ENCODE measurements at places on chromosomes 5 and 9.

GRCh38 chr9:72812559-72813111, 140.2 kb downstream of the ALDH1A1 start:
- no peak for DNase-seq

- DNase-seq: no peak
These were observed 6.8 kb downstream of the RALGDS start for GRCh38 chr9:133113949-133114885.

DNA sequence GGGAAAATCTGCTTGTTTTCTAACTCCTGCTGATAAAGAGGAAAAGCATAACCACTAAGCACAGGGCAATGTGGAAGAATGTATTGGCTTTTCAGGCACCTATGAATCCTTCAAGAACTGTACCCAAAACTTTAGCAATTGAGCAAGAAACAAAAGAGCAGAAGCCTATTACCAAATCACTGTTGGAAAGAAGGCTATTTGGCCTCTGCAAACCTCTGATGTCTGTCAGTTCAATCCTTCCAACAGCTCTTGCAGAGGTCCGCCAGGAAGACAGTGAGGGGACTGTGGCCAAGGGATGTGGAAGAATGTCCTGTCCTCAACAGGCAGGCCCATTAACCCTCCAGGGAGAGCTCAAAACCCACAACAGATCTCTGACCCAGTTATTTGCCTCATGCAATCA, 328.6 kb downstream of the ENC1 start:
- DNase-seq: no peak

DNA sequence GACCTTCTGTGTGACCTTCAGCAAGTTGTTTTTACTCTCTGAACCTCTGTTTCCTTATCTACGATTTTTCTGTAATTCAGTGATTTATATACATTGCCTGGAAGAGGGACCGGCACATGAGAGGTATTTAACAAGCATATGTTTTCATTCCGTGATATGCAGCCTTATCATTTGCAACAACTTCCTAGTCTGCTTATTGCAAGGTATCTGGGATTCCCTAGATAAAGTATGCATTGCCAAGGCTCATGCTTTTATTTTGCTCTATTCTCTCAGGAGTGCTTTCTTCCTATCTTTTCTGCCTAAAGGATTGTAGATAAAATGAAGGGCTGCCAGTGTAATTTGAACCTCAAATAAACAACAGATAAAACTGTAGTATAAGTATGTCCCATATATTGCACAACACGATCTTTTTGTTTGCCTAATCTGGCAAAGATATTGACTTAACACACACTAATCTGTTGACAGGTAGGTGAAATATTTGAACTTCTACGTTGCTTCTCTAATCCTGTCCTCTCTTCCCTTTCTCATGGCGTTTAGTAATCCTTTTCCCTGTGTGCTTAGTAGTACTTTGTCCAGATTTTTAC, 377.2 kb upstream of the TNC start:
- no peak for DNase-seq

GRCh38 chr5:154753792-154754191, 1.4 kb upstream of the LARP1 start:
- DNase-seq: peak; percentile 35

- no peak for DNase-seq
These were observed 67.8 kb downstream of the EFNA5 start for GRCh38 chr5:107602896-107603295.

GRCh38 chr9:86517475-86517874, 163.3 kb upstream of the TUT7 start:
- DNase-seq: no peak

- no peak for DNase-seq
These were observed 17.0 kb downstream of the ASS1 start for GRCh38 chr9:130461731-130462130.

GRCh38 chr5:76325876-76326491, 77.1 kb upstream of the IQGAP2 start:
- DNase-seq: no peak

DNA sequence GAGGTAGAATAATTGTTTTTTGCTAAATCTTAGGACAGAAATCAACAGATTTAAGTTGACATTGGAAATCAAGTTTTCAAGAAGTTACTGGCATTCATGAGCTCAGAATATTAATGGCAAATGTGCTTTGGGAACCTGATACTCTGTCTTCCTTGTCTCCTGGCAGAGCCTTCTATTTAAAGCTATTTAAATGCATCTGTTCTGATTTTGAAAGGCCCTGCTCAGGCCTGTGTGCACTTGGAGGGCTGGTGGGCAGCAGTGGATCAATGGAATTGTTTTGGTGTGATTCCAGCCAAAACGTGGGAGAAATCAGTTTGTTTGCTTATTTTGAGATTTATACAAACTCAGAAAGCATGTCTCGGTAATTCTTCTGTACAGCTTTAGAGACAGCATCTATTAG, 38.5 kb downstream of the FBXL7 start:
- no peak for DNase-seq

GRCh38 chr9:5230554-5230953, 665 bp upstream of the INSL4 start:
- no peak for DNase-seq

GRCh38 chr5:149397530-149397929, 18.4 kb upstream of the IL17B start:
- peak; percentile 74 for DNase-seq

All from GOT3 (cell line).